ENCODE measurements at places on chromosomes 12 and 14. TPM values are rescaled to one million over a fixed set of nuclear protein-coding genes. Genes with fewer than 3 reads are reported as not detected.

DNA sequence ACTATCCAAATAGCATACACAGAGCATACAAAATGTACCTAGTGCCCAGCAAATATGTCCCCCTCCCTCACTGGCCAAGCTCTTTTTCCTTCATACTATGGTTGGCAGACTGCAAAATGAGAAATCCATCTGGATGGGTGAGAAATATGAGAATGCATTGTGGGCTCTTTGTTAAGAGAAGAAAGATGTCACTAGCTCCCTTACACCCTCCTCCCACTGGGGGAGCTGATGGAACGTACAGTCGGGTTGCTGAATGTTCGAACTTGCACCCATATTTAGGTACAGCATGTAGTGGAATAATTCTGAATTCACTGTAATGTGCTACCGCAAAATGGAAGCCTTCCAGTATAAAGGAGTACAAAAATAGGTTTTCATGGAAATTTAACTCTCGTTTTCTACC is 377.4 kb downstream of the GRIN2B start:
- H3K4me3 ChIP-seq, result no peak overlapping the region
- H3K27ac ChIP-seq, result no peak overlapping the region

DNA sequence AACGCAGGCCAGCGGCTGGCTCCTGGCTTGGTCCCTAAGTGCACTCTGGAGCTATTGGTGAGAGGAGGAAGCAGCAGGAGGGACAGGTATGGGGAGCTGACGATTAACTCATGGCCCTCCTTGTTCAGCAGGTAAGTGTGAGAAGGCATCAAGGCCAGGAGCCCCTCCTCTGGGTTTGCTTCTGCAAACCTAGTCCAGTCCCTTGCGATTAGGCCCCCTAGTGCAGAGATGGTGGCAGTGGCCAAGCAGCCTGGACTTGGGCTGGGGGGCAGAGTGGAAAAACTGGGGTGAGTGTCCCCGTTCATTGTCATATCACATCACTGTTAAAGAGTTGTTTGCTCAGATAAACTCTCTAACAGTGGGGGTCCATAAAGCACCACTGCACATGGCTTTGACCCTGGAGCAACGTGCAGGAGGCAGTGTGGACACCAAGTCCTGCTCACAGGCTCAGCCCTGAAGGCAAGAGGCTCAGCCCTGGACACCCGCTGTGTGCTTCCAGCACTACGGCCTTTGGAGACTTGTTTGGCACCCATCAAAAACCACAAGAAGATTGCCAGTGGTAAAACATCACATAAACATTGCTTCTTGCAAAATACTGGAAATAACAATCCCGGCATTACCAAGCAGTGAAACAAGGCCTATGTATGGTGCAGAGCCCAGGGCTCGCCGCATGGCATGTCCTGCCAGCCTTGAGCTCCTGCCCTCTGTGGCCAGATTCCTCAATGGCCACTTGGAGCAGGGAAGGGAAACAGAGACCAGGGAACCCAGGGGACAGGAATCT is 184.3 kb upstream of the RTL1 start:
- no peak for DNase-seq
- no peak overlapping the region for H3K27ac ChIP-seq
- H3K4me1 ChIP-seq, result 0 out of 2 replicates have a peak, but pooled peaks cover 5% of the 10 kb centered on the region
- no peaks in the 10 kb centered on the region for H3K36me3 ChIP-seq
- no peak overlapping the region for H3K4me3 ChIP-seq

- peak overlapping the region; percentile 77 for H3K27ac ChIP-seq
- H3K36me3 ChIP-seq, result no peaks in the 10 kb centered on the region
- no peaks in the 10 kb centered on the region for H3K27me3 ChIP-seq
Measured at GRCh38 chr14:65169351-65169750, 67.0 kb upstream of the MAX start.

The RASAL1 gene
- not detected for total RNA-seq

The TSHR gene
- total RNA-seq, result not detected
